NCI-H1930 (cell line): ENCODE measurements at places on chromosomes 13 and 19.

- DNase-seq: no peak
Observed at GRCh38 chr13:79549355-79550106, 68.6 kb downstream of the NDFIP2 start.

DNA sequence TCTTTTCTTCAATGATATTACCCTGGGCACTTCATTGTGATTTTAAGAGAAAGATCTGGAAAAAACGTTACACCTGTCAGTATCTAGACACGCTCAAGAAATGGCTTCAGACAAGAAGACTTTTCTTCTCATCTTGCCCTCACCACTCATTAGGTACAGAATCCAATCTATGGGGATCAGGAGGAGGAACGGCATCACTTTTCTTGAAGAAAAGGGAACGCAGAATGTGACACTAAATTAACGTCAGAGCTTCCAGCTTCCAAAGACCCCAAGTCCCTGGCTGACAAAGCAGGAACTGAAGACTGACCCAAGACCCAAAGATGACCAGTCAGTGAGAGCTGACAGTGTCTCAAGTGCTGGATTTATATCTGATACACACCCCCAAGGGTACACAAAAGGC is 48.2 kb downstream of the BRD4 start:
- DNase-seq: no peak

DNA sequence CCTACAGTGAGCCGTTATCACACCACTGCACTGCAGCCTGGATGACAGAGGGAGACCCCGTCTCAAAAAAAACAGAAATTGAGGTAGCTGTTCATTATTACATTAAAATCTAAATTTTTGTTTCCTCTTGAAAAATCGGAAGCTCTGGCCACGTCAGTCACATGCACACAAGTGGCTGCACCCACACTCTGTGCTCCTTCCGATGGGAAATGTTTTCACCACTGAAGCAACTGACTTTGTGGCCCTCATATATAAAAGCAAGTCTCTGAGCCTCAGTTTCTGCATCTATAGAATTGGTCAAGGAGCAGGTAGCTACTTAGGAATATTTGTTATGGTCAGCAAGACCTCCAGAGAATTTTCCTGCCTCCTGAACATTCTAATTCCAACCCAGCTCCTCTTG is 4.5 kb downstream of the LRRC25 start:
- no peak for DNase-seq

DNA sequence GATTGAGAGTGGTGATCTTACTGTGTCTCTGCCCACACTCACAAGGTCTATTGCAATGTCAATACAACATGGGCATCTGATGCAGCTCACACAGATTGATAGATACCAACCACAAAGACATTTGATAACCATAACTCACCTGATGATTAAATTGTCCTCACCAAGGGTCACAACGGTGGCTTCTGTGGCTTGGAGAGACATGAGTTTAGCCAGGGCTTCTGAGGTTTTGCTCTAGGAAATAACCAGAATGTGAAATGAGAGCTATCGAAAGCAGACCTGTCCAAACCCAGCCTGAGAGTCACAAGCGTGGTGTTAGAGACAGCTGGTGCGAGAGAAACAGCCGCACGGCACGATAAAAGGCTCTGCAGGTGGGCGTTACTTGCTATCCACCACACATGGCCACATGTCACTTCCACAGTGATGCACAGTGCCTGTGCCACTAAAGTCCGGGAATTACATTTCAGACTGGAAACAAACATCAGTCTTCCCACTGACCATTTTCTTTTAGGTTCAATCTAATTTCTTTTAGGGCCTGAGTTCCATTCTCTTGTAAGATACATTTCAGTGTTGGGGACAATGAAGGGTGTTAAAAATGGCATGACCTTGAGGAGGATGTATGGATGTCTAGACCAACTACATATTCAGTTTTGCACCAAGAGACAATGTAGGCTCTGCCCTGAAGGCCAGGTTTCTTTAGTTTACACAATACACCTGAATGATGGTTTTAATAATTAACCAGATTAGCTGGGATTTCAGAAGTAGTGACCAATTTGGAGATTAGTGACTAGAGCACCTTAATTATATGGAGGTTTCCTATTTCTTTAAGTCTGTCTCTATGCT is 53.7 kb downstream of the ATP7B start:
- DNase-seq: no peak

DNA sequence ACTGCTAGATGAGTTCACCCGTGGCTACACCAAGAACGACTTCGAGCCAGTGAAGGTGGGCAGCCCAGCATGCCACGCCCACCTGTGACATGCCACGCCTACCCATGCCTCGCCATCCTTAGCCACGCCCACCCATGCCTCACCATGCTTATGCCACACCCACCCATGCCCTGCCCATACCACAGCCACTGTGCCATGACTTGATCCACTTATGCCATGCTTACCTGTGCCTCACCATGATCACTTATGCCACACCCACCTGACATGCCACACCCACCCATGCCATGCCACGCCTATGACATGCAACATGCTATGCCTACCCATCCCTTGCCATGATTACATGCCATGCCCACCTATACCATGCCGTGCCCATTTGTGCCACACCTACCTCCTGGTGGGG is 12.9 kb upstream of the USE1 start:
- DNase-seq: no peak
